ENCODE measurements at places on chromosomes 1 and 21.

GRCh38 chr1:43452789-43453441 lies 816 bp downstream of the HYI start:
- peak; percentile 25 for DNase-seq

GRCh38 chr1:147177611-147178380 lies 5.5 kb upstream of the PRKAB2 start:
- DNase-seq: no peak

- DNase-seq: no peak
Observed at GRCh38 chr1:235873045-235873444, 6.3 kb upstream of the LYST start.

DNA sequence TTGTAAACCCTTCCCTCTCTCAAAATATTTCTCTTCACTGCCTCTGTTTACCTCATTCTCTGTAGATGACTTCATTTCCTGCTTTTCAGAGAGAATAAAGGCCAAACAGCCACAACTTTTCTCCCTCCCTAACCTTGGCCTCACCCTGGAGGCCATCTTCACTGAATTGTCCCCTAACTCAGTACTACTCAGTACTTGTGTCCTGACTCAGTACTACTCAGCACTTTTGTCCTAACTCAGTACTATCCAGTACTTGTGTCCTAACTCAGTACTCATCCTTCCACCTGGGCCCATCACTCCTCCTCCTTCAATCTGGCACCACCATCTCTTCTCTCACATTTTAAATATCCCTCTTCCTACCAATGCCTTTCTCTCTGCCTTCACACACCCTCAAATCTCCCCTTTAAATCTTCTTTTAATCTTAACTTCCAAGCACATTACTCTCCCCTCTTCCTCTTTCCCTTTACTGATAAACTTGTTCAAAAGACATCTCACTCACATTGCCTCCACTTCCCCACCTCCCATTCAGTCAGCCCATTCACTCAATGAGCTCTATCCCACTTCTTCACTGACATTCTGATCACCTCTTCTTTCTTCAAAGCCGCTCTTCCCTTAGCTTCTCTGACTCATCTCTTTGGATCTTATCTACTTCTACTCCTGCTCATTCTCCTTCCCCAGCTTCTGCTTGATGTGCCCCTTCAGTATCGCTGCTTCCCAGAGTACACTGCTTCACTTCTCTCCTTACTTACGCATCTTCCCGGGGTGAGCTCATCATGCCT lies 121.4 kb downstream of the RNF220 start:
- DNase-seq: no peak

- no peak for DNase-seq
Observed at GRCh38 chr1:3727042-3727824, 25.0 kb upstream of the CCDC27 start.

DNA sequence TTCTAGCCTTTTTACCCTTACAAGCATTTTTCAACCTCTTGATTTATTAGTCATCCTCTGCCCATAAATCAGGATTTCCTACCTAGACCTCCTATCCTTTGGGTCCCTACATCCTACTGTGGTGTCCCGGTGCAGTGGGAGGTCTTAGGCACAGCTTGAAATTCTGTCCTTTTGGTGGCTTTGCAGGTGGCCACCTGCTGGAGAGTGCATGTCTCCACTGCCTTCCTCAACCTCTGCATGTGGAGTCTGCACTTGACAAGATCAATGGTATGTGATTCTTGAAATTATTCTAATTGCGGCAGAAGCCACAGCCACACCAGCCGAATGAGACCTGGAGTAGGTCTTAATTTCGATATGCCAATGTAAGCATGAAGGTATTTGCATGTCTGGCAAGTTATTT lies 11.4 kb upstream of the KCNA3 start:
- no peak for DNase-seq

- no peak for DNase-seq
Observed at GRCh38 chr1:211903490-211904245, 73.1 kb upstream of the LPGAT1 start.

- no peak for DNase-seq
Observed at GRCh38 chr1:35847935-35848565, 35.0 kb upstream of the AGO1 start.

DNA sequence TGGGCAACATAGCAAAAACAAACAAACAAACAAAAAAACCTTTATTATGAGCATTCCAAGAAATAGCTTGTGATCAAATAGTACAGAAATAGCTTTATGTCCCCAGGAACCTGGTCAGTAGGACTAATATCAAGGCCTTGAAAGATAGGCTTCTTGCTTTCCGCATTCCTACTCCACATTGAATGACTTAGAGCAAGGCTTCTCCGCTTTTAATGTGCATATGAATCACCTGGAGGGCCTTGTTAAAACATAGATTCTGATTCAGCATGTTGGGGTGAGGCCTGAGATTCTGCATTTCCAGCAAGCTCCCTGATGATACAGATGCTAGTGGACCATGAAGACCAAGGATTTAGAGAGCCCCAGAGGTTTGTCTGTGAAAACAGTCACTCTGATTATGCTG lies 17.4 kb downstream of the PLEKHA6 start:
- no peak for DNase-seq

GRCh38 chr1:110585481-110585880 lies 20.7 kb downstream of the KCNA2 start:
- no peak for DNase-seq

DNA sequence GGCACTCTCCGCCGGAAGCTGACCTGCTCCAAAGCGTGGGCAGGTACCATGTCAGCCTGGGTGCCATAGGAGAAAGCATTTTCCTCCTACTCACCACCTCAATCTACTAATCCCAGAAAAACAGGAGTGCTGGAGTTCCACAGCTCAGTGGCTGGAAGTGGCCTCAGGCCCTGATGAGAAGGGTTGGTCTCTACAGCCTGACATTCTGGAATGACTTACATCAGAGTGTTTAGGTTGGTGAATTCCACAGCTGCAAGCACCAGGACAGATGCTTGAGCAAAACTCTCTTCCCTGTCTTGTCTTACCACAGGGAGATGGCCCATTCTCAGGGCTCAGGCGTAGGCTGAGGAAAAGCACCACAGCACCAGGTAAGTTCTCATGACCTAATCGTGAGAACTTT lies 5.5 kb downstream of the SEC16B start:
- DNase-seq: no peak

GRCh38 chr1:198258491-198258890 lies 101.7 kb downstream of the NEK7 start:
- DNase-seq: peak; percentile 32

DNA sequence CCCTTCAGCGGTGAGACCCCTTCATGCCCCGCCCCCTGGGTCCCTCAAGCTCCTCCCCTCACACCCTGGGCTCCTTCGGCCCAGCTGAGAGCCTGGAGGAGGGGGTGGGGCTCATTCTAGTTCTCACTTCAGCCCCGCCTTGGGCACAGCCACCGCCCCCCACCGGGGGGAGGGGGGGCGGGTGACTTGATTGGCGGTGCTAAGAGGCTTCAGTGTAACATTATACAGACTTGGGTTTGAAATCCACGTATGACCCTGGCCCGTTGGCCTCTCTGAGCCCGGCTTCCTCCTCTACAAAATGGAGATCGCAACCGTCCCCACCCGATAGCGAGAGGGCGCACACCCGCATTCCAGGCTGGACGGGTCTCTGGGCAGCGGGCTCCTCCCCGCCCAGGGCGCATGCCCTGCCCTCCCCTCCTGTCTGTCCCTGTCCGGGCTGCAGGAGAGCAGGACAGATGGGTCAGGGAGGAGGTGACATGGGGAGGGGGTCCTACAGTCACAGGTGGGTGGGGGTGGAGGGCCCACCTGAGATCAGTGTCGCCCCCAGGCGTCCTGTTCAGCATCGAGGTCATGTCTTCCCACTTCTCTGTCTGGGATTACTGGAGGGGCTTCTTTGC lies 5.1 kb downstream of the CLCNKB start:
- DNase-seq: no peak

DNA sequence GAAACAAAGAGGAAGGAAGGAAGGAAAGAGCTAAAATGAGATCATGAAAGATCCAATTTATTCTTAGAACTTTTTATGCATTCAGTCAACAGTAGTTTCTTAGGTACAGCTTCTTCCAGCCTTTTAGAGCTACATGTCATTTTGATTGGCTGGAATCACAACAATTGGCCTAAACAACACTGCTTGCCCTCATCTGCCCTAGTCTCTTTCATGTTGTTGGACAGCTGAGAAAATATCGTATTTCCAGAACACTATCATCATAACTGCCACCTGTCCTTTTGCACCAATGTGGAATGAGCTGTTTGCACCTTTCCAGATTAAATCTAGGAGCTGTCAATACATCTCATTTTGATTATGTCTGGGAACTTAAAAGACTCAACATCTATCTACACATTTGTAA lies 161.7 kb downstream of the TGFBR3 start:
- no peak for DNase-seq

- no peak for DNase-seq
Observed at GRCh38 chr21:39891111-39891510, 23.9 kb downstream of the PCP4 start.

GRCh38 chr1:89607586-89608318 lies 25.2 kb upstream of the LRRC8C start:
- DNase-seq: no peak

DNA sequence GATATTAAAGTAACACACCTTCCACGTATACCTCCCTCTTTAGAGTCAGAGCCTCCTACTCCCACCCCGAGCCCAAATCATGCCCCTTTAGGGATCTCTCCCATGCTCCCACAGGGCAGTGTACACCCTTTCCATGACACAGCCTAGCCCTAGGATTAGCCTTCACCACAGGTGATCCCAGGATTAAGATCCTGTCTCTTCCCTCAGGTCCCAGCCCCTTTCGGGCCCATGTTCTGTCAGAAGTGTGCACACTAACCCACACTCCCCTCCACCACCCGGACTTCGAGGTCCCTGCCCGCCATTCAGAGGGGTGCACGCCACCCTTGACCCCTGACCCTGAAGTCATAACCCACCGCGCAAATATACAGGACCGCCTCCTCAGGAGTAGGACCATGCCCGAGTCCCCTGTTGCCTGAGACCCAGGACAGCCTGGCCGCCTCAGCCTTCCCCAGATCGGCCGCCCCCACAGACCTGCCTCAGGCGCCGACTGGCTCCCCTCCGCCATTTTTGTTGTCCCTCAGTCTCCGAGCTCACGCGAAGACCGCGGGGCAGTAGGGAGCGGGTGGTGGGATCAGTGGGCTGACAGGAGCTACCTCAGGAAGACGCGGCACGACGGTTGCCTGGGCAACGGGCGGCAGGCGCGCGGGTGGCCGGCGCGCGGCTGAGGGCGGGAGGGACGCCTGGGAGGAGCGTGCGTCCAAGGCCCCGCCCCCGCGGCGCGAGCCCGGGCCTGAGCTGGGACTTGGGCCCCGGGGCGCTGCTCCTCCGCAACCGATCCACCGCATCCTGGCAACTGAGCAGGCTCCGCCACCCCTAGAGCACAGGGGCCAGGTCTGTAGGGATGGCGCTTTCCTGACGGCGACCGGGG lies at the start of gene AGBL4:
Gene AGBL4 (minus strand): TSS at position 663 of the 868 bp plus-strand sequence.
- DNase-seq: no peak

DNA sequence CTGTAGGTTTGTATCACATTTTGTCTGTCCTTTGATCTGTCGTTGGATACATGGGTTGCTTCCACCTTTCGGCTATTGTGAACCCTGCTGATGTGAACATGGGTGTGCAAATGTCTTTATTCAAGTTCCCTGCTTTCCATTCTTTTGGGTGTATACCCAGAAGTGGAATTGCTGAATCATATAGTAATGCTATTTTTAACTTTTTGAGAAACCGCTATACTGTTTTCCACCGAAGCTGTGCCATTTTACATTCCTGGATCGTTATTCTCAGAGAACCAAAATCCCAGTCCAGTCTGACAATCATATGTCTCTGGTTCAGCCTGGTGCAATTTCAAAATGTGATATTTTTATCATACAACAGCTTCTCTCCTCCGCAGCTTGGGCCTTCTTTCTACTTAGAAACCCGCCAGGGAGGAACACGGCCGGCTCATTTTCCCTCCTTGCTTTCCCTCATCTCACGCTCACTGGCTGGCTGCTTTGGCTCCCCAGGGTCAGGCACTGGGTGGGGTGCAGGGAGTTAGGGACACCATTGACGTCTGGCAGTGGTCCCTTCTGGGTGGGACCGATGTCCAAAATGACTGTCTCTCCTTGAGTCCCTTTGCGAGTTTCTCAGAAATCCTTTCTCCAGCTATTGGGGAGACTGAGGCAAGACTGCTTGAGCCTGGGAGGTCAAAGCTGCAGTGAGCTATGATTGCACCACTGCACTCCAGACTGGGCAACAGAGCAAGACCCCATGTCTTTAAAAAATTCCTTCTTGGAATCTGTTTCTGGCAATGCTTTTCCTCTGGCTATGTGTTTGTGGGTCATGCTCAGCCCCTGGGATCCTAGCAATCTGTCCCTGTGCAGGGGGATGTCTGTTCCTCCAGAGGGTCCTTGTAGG lies 73.5 kb upstream of the AKT3 start:
- DNase-seq: no peak

GRCh38 chr1:186463511-186463910 lies 2.6 kb upstream of the PDC start:
- DNase-seq: no peak

DNA sequence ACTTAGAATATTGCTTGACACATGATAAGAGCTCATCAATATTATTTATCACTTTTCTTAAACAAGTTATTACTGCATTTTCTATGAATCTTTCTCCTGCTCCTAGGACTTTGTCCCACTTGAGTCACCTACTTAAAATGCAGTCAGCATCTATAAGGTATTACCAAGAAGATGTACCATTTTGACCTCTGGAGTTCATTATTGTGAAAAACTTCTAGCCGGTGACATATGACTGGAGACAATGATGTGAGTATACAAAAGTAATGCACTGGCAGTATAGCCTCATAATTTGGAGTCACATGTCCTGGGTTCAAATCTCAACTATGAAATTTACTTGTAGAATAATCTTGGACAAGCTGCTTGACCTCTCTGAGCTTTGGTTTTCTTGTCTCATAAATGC lies 278.5 kb downstream of the PLPP3 start:
- DNase-seq: no peak

DNA sequence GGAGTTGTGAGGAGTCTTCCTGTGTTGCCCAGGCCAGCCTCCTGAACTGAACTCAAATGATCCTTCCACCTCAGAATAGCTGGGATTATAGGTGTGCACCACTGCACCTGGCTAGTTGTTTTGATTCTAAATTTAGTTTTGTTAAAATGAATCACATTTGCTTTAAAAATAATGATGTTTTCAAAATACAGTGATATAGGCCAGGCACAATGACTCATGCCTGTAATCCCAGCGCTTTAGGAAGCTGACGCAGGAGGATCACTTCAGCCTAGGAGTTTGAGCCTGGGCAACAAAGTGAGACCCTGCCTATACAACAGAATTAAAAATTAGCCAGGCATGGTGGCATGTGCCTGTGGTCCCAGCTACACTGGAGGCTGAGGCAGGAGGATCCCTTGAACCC lies 24.3 kb downstream of the RTCA start:
- DNase-seq: no peak

DNA sequence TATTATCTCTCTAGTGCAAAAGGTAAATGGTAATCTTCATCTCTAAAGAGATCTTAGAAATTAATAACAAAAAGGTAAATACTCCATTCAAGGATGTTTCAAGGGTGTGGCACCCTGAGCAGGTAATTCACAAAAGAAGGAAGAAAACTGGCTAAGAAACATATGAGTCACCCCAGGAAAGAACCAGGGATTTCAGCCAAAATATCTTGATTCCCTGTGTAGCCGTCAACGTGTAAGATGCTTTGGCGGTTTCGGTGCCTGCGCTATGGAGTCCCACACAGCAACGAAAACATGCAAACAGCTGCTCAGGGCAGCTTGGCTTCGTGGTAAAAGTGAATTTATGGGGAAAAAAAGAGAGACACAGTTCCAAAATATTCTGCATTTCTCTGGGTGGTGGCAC lies 3.7 kb downstream of the ITGB2 start:
- DNase-seq: no peak

GRCh38 chr1:209539576-209539975 lies 43.9 kb upstream of the CAMK1G start:
- DNase-seq: no peak

Measured in AG09319 (cell line).